ENCODE measurements at places on chromosomes 7 and 10. TPM values are rescaled to one million over a fixed set of nuclear protein-coding genes. Genes with fewer than 3 reads are reported as not detected.

DNA sequence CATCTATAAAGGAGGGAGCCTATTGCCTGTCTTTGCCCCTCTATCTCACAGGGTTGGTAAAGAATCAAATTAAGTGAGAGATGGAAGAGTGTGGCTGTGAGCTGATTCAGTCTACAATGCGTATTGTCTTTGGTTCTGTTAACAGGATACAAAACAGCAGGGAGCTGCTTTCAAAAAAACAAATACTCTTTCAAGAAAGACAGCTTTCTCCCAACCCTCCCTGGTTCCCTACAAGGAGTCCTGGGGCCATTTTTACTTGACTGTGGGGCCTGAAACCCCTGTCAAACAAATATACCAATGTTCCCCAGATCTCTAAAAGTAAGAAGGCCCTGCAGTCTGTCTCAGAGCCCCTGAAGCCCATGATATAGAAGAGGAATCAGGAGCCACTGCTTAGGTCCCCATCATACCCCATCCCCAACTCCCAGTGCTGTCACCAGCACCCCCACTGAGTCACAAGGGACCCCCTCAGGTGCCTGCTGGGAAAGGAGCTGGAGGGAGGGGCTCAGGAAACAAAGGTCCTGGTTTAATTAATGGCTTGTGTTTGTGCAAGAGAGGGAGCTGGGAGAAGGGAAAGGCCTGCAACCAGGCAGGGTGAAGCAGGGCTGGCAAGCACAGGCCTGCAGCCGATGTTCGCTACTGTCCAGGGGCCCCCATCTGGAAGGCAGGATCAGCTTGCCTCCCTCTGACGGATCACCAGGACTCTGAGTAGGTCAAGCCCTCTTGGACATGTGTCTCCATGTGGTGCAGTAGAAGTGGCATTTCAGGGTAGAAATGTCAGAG is 182.0 kb upstream of the GHITM start:
- H3K4me1 ChIP-seq = no peaks in the 10 kb centered on the region
- H3K27me3 ChIP-seq = no peaks in the 10 kb centered on the region
- H3K27ac ChIP-seq = no peak overlapping the region
- H3K36me3 ChIP-seq = no peaks in the 10 kb centered on the region

DNA sequence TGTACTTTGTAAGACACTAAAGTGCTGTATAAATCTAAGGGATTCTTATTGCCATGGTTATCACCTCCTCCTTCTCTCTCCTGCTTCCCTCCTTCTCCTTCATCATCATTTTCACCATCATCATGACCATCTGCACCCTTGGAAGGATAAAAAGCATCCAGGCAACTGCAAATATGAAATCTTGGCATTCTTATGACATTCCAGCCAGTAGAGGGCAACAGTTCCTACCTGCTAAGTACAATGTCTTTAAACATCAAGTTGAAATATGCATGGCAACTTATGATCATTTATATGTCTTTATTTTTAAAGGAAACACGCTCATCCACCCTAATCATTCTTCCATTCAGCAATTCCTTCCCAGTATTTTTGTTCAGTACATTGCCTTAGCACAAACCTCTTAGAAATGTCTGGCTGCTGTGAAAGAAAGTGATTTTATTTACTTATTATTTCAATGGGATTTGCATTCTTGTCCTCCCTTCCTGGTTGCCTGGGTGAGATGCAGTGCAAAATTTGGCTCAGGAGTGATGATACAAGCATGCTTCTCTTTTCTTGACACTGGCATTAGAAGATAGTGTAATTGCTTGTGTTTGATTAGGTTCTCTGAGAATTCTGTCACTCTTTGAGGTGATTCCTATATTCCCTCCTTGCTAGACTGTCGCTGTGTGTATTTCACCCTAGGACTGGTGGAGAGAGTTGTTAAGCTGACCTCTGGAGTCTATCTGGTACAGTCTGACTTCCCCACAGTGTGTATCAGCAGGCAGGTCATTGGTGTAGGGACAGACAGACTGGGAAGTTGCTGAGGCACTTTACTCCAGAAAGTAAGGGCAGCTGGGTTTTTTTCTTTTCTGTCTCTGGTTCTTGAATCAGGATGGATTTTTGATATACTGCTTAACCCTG is 188.5 kb upstream of the BMPER start:
- peaks cover 2% of the 10 kb centered on the region for H3K27me3 ChIP-seq
- DNase-seq = no peak
- H3K36me3 ChIP-seq = no peaks in the 10 kb centered on the region
- no peak overlapping the region for H3K4me3 ChIP-seq

- no peak for DNase-seq
- H3K4me3 ChIP-seq = peak overlapping the region; percentile 90
- H3K27me3 ChIP-seq = no peaks in the 10 kb centered on the region
- peak overlapping the region; percentile 82 for H3K27ac ChIP-seq
- peaks cover 25% of the 10 kb centered on the region for H3K36me3 ChIP-seq
Measured at GRCh38 chr10:22712211-22712955, 2.0 kb downstream of the PIP4K2A start.

Gene MYH16
- not detected for total RNA-seq

Gene SEC61G
- total RNA-seq = 170 TPM
